Body of pancreas (tissue), 4 donors: ENCODE measurements at places on chromosomes 5 and 9.

DNA sequence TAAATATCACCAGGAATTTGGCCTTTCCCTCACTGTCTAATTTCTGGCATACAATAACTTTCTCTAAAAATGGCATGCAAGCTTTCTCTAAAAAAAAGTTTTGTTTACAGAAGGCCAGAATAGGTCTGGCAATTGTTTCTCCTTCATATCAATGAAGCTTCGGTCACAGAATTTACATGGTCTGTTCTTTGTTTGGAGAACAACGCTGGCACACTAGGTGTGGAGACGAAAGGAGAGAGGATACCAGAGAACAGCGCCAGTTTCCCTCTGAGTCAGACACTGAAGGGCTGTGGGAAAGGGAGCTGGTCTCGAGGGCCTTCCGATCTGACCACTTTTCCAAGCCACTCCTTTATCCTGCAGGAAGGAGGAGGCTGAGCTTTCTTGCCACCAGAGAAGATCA, 60.1 kb upstream of the ITGA1 start:
- peak; percentile 18 for DNase-seq

DNA sequence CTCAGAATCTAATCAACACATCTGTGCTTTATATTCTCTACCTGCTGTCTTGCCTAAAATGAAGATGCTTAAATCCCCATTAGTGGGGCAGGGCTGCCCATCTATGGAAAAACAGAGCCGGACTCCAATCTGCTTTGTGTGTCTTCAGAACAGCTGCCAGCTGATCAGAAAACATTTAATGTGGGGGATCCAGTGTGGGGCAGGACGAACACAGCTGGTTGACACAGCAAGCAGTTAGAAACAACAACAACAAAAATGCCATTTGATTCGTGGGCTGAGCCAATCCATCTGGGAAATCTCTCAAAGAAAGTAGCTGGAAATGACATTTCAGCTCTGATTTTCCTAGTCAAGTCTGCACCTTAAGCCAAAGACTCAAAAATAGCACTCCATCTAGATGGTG, 99.8 kb downstream of the PPP2R2B start:
- DNase-seq = no peak

DNA sequence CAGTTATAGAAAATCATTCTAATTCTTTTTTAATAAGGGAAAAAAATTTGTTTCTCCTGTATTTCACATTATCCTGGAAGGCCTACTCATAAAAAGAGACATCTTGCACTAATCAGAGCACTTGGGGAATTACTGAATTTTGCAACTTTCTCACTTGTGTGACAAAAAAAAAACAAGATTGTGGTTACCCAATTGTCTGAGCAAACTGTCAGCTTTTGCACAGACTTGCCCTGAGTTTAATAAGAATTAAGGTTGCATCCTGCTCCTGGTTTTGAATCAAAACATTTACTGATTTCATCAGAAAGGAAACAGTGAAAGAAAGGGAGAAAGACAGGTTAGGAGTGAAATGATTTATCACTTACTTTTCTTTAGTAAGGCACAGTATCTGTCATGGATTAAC, 10.6 kb upstream of the SH3RF2 start:
- no peak for DNase-seq

GRCh38 chr5:16265141-16265540, 85.5 kb upstream of the MARCHF11 start:
- DNase-seq = no peak

DNA sequence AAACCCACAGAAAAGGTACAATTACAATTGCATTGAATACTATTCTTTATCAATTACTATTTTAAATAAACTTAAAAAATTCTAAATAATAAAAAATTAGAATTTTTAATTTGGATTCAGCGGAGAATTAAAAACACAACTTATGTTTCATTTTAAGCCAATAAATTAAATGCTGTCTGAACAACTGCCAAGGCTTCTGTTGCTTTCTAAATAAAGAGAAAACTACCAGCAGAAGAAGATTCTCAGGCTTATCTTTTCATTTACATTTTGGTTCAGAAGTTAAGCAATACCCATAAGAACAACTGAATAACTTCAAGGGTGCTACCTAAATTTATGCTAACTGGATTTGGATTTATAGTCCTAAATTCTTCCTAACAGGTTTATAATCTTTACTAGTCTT, 150.0 kb upstream of the FTMT start:
- no peak for DNase-seq

DNA sequence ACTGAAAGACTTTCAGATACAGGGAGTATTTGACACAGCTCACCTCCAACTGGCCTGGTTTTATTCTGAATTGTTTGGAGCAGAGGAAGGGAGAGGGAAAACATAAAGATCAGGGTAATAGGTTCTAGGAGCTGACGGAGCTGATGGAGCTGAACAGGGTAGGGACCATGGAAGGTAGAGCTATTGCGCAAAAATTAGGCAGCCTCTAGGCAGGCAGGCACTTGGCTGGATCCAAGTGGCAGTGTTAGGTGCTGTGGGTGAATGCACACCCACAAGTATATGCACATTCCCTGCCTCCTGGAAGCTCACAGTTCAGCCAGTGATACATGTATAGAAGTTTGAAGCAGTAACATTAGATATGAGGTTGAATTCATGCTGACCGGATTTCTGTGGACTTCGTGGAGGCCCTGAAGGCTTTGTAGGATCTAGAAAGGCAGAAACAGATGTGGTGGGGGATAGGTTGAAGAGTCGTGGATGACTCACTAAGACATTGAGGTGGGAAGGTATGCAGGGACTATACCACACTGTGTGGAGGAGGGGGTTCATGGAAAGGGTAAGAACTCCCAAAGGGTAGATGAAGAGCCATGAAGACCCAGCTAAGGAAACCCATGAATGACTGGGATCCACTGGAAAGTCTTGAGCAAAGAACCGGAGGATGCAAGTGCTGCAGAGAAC, 50.8 kb downstream of the WWC1 start:
- no peak for DNase-seq

DNA sequence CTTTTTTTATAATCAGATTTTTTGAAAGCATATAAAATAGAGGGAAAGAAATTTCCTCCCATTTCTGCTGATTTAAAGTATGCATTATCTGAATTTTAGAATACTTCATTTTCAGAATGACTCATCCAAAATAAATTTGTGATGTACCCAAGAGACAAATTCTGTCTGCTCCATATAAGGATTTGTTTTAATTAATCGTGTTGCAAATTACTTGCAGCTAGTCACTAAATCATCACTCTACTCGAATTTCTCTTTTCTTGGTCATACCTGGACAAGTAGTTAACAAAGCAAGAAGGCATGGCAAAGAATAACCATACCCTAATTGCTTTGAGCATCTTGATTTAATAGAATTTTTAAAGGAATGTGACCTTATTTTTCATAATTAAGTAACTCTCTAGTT, 284.1 kb upstream of the GRAMD2B start:
- no peak for DNase-seq
